Lung (tissue), 17 donors: ENCODE measurements at places on chromosomes 13 and 19.
A peak's percentile ranks its signal among the peaks of the same experiment; 100 is the strongest.

DNA sequence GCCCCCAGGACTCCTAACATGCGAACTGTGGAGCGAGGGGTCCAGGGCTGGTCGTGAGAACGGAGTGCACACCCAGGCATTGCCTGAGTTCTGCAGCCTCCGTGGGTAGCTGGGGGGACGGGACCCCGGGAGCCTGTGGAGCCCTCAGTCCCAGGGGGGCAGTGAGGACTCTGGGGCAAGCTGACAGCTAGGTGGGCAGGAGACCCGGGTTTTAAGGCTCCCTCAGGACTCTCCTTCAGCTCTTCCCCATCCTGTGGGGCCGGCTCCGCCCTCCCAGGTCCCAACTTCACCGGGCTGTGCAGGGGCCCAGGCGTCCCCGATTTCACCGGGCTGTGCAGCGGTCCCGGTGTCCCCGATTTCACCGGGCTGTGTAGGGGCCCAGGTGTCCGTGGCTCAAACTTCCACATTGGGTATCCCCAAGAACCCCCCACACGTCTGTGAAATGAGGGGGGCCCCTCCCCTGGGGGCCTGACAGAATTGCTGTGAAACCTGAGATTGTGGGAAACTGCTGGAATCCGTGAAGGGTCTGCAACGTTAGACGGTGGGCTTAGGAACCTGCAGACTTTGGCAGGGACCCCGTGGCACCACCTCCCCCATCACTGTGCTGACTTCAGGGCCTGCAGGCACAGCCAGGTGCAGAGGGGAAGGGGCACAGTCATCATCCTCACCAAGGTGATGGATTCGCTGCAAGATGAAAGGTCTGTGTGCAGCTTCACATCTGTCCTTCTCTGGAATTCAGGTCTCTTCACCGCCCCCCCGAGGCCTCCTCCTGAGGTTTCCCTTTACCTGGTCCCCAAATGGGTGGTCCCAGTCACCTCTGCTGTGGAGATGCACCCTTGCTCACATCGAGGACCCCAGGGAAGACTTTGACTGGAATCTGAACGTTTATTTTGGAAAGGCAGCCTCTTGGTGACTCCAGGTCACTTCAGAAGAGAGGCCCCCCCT, 73.2 kb upstream of the MCF2L start:
- DNase-seq: no peak

- DNase-seq: no peak
Measured at GRCh38 chr19:14985133-14985532, 5.5 kb upstream of the SLC1A6 start.

DNA sequence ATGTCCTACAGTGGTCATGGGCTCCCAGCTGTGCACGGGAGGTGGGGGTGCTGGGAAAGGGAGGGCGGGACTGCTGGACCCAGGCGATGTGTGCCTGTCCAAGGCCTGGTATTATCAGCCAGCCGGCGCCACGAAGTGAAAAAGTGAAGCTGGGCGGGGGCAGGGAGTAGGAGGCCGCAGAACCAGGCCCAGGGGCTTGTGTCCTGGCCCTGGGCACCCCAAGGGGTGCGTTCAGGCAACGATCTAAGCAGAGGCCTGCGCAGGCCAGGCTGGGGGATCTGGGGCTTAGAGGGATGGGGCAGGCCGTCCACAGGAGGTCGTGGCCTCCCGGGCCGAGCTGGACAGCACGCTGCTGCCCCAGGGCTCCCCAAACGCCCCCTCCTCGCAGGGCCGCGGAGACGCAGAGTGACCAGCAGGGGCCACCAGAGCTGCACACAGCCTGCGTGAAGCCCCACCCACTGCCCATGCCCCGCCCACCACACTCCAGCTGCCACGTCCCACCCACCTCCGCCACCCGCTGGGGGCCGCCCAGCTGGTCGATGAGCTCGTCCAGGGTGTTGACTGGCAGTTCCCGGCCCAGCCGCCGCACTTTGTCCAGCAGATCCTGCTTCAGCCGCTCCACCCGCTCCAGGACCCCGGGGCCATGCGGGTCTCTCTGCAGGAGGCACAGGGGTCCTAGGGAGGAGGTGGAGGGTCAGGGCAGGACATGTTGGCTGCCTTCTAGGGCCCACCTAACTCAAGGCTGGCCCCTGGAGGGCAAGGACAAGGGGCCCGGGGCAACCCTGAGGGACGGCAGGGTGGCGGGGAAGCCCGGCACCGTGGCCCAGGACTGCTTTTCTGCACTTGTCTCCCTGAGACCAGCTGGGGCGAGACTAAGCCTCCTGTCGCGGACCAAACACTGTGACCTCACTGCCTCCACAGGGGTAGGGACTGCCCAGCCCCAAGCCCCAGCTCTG, 9.5 kb downstream of the GPX4 start:
- peak; percentile 97 for DNase-seq

GRCh38 chr13:27288392-27288791, 17.8 kb downstream of the RASL11A start:
- DNase-seq: no peak

DNA sequence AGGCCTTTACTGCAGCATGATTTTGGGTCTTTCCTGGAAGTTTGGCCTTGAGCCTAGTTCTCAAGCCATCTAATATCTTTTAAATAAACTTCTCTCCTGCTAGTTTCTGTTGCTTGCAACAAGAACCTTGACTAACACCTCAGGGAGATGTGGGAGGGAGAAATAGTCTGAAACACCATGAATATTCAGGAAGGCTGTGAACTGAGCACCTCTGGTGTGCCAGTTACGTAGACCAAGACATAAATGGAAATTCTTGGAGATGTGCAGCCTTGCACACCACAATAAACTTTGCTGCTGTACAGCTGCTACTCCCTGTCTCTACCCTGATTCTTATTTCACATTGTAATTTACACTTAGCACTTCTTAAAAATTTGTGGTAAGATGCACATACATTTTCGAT, 86.9 kb upstream of the SPATA13 start:
- no peak for DNase-seq

DNA sequence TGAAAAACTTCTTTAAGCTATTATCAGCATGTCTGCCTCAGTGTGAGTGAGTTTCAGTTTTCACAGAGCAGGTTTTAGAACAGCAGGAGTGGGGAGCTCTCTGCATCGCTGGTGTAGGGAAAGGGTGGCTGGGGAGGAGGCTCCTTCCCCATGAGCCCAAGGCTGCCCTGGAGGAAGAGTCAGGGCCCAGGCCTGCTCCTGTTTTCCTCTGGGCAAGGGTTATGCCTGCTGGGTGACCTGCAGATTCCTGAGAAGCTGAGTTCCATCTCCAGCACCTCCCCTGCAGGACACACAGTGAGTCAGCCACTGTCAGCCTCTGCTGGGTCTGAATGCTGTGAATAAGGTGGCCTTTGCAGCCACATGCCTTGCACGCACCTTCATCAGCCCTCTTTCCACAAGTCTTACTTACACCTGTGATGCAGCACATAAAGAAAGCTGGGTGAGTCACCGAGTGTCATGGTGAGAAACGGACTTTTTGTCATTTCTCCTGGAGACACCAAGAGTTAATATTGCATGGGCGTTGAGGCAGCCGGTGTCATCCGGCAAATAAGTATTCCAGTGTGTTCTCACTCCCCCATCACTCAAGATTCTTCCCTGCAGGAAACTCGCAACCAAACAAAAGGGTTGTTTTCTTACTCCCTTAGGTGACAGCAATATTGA, 186.4 kb upstream of the KL start:
- no peak for DNase-seq

DNA sequence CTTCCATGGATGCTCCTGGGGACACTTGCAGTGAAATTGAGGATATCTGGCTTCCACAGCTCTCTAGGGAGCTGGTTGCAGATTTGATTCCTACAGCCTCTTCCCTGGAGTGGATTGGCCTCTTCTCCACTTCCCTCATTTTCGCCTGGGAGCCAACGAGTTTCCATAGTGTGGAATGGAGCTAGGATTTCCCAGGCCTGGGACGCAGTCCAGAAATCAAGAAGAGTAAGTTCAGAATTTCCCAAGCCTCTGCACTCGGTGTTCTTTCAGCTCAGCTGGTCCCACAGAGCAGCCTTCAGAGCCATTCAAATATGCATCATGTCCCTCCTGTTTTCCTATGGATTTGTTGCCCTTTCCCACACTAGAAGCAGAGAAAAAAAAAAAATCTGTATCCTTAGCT, 68.2 kb downstream of the RAP2A start:
- peak; percentile 84 for DNase-seq

- DNase-seq: no peak
Measured at GRCh38 chr19:16862826-16863415, 25.9 kb upstream of the F2RL3 start.

DNA sequence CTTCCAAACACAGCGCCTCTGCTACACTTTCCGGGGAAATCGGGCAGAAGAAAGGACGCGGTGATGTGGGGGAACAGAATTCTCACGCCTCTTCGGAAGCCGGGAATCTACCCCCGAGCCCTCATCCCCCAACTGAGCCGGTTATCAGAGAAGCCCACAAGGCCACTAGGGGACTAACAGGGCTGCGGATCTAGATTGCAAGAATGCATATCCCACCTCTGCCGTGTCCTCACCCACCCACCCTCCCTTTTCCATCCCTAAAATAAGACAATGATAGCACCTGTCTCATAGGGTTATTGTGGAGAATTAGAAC, 1.1 kb downstream of the IGFLR1 start:
- no peak for DNase-seq

DNA sequence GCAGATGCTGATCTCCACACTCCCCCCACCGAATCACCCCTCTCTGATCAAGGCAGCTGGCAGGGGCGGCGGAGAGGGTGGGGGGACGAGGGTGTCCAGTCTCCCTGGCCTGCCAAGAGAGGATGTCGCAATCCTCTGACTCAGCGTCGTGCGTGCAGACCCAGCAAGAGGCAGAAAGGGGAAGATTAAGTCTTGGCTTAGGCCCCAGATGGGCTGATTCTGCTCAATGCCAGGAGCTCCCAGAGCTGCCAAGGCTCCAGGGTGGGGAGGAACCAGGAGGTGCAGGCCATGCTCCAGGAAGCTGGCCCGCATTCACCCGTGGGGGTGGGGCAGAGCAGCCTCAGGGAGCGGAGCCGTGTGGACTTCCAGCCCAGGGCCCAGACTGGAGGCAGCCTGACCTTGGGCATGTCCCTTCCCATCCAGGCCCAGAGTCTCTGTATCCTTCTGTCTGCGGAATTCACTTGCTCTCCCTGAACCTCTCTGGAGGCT, 6.6 kb upstream of the BCL3 start:
- peak; percentile 99 for DNase-seq

GRCh38 chr13:97911311-97912138, 42.0 kb upstream of the IPO5 start:
- no peak for DNase-seq

DNA sequence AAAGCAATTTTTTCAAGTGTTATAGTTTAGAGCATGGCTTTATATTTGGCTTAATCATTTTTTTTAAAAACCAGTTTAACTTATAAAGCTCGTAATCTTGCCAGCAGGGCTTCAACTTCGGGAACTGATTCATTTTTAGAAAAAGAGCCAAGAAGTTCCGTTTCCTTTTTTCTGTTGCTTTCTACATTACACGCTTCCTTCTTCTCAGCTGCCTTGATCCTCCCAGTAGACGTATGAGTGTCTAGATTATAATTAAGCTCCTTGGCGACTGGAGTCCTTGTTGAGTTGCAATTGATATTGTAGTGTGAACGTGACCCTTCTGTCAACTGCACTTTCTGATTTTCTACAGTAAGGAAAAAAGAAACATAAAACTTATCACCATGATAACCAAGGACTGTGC, 497.2 kb downstream of the DIAPH3 start:
- DNase-seq: no peak

DNA sequence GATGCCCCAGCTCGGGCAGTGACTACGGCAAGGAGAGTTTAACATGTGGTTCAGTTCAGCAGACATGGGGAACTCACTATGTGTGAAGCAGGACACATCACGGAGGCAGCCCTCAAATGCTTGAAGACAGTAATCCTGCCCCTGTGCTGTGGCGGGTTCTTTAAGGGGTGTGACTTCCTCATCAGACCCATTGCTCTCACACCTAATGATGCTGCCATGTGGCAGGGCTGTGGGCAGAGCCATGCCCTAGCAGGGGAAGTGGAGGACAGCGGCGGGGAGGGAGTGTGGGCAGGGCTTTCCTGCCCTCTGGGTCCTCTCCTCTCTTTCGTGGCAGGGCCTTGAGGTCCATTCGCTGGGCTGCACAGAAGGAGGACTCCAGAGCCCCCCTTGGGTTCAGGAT, 131.1 kb upstream of the GJB6 start:
- no peak for DNase-seq

DNA sequence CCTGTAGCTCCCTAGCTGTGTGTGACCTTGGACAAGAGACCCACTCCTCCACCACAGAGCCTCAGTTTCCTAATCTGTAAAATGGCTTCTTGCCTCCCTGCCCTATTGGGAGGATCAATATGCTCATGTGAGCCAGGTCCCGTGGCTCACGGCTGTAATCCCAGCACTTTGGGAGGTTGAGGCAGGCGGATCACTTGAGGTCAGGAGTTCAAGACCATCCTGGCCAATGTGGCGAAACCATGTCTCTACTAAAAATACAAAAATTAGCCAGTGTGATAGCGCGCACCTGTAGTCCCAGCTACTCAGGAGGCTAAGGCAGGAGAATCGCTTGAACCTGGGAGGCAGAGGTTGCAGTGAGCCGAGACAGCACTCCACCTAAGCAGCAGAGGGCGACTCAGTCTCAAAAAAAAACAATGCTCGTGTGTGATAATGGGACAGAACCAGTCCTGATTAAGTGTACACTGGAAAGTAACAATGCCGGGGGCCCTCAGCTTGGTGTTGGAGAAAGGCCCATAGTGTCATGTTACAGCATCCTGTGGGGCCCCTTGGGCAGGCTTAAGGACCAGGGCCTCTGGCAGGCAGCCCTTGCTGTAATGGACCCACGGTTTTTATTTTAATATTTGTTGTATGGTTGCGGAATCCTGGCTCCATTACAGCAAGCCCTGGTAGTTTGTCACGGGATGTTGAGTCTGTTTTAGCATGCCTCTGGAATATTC, 6.8 kb downstream of the RPS11 start:
- peak; percentile 94 for DNase-seq

DNA sequence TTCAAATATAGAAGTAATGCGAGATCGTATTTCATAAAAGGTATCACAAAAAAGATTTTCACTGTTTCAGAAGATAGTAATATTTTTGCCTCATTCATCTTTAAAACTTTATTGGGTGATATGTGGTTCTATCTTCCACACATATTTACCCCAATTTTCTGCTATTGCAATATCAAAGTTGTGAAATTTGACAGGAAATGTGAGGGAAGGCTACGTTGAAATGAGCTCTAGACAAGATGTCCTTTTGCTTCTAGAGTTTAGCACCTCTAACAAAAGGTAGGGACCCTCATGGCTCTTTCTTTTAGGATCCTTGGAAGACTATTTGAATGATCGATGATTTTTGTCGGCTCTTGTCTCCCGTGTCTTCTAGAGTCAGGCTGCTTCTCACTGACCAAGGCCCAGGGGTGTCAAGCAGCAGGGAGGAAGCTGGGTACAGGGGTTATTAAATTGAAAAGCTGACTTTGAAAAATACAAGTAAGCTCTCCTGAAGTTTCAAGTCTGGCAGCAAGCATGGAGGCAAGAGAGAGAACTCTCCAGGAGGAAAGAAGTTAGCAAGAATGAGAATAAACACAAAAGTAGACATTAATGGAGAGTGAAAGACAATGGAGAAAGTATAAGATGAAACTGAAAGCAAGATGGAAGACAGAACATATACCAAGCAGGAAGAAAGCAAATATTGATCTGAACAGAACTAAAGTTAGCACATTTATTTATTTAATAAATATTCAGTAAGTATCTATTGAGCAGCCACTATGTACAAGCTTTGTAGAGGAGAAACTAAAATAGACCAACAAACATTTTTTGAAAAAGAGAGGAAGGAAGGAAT, 73.4 kb downstream of the RUBCNL start:
- no peak for DNase-seq

GRCh38 chr19:17385878-17386611, 8.0 kb downstream of the CCDC194 start:
- DNase-seq: peak; percentile 87

GRCh38 chr19:56076498-56076897, 44.6 kb downstream of the ZNF787 start:
- DNase-seq: peak; percentile 72
